ENCODE measurements at places on chromosomes 13 and 19.

DNA sequence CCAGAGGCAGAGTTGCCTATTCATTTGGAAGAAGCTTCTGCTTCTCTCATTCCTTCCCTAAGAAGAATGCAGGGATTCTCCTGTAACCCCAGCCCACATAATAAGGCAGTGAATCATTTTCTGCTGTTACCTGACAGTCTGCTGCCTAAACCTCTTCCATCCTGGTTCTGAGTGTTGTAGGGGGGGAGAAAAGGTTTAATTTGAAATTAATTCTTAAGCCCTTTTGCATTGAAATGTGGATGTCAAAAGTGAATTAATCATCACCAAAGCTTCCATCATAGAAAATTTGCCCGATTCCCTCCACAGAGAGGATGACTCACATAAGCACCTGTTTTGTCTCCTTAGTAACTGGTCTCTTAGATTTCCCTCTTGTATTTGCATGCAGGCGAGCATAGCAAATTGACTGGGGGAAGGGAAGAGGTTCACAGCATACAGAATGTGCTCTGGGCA lies 146.7 kb upstream of the FNDC3A start:
- peak; percentile 17 for DNase-seq

DNA sequence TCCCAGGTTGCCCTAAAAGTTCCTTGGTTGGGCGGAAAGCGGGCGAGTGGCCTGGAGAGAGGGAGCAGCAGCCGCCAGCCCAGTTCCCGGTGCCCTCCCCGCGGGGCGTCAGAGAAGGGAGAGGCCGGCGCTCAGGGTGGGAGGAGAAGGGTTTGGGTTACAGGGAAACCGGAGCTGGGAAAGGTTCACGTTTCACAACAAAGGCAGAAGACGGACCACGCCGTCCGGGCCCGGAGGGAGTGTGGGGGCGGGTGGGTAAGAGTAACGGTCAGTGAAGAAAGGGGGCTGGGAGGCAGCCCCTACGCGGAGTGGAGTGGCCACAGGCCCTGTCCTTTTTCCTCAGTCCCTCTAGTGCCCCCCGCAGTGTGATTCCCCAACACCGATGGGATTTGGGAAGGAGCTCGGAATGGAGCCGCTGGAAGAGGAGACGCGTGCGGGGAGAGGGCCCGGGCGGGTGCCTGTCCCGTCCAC lies 1.6 kb downstream of the SIX5 start:
- DNase-seq: no peak

- no peak for DNase-seq
Observed at GRCh38 chr19:35514282-35514809, 897 bp upstream of the DMKN start.

DNA sequence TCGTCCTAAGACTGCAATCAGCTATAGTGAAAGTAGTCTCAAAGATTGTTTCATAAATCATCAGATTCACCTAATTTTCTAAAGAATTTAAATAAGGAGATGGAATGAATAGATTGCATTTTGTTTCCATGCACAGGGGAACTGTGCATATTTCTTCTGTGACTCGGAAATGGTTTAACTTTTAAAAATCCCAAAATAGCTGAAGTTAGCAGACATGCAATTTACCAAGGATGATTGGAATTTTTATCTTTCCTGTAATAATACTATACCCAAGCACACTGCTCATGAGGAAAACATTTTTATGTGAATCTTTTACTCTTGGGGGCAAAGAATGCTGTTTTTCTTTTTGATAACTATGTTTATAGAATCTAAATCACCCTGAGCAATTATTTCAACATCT lies 15.0 kb upstream of the LMO7 start:
- no peak for DNase-seq

- no peak for DNase-seq
Observed at GRCh38 chr13:110759710-110760109, 46.2 kb downstream of the ING1 start.

DNA sequence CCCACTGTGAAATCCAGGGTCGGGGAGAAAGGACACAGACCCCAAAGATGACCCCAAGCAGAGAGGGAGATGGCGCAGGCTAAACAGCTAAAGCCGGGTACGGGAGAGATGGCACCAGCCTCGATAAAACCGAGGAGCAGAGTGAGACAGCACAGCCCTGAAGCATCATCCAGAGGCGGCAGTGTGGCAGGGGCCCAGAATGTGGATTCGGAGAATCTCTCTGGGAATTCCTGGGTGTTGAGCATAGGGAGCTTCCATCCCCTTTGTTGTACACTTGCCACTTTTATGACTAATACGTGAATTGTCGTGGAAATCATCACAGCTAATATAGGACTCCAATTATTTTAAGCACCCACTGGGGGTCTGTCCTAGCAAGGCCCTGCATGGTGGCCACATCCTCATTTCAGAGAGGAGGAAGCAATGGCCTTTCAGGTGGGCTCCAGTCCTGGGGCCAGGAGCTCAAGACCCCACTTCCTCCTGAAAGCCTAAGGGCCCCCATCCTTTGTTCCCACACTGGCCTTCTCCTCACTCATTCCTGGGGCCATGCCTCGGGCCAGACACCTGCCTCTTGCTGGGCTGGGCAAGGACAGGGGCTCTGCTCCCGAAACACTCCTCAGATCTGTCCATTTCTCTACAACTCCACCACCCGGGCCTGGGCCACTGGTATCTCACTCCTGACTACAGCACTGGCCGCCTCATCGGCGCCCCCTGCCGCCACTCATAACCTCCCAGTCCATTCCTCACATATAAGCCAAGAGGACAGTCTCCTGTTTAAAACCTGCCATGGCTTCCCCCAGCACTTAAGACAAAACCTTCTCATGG lies 29.3 kb upstream of the ATP1A3 start:
- DNase-seq: peak; percentile 24

- DNase-seq: no peak
Observed at GRCh38 chr19:12647047-12647446, 19.5 kb downstream of the MAN2B1 start.

GRCh38 chr13:63307228-63307627 lies 1891.6 kb upstream of the PCDH20 start:
- no peak for DNase-seq

DNA sequence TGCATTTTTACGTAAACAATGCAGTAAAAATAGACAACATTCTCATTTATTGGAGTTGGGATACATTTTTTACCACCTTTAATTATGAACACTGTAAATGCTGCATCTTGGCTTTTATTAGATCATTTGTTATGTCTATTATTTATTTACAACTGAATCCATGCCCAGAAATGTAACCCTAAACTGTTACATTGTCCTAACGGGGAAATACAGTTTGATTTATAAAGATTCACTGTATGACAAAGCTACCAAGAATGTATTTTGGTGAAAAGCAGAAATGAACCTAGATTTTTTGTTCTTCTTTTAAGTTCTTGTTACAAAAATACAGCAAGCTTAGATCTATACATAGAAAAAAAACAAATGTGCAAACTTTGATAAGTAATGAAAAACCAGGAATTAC lies 1.1 kb downstream of the METTL21C start:
- DNase-seq: no peak

DNA sequence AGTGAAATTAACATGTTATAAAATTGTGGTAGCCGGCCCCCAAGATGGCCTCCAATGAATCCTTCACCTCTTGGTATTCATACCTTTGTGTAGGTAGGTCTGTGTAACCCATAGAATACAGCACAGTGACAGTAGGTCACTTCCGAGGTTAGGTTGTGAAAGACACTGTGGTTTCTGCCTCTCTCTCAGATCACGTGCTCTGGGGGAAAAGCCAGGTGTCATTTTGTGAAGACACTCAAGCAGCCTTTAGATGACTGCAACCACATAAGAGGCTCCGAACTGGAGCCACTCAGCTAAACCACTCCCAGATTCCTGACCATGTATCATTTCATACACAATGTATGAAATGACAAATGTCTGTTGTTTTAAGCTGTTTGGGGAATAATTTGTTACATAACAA lies 9.8 kb upstream of the USPL1 start:
- peak; percentile 68 for DNase-seq

- no peak for DNase-seq
Observed at GRCh38 chr13:49649963-49650312, 21.6 kb downstream of the ARL11 start.

DNA sequence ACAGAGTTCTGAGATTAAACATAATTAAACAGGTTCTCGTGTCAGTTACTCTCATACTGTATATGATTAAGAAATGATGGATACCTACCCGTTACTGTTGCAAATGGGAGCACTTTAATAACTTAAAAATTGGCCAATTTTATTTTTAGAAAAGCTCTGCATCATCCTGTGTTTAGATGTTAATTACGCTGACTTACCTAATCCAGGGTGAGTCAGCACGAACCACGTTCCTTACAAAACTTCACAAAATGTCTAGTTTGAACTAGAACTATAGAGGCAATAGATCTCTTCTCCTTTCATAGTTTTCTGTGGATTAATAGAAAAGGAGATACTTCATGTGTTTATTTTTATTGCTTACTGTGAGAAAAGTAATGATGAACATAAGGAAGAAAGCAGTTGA lies 363.9 kb downstream of the MYO16 start:
- no peak for DNase-seq

DNA sequence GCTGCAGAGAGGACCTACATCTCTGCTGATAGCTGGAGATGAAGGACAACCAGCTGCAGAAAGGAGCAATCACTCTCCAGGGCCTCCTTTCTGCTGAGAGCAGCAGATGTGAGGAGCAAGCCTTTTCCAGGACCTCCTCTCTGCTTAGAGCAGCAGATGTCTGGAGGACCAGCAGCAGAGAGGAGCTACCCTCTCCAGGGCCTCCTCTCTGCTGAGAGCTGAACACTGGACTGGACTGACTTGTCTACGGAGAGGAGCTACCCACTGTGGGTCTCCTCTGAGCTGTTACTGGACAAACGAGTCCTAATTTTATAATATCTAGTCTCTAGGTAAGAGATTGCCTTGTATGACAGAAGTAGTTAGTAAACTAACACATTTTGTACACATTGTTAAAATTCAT lies 40.8 kb upstream of the FLT1 start:
- DNase-seq: no peak

GRCh38 chr19:1087813-1088415 lies 7.3 kb downstream of the POLR2E start:
- DNase-seq: no peak

GRCh38 chr13:30804474-30804873 lies 69.1 kb downstream of the ALOX5AP start:
- DNase-seq: no peak

- DNase-seq: no peak
Observed at GRCh38 chr13:114054264-114054663, 78.2 kb downstream of the RASA3 start.

DNA sequence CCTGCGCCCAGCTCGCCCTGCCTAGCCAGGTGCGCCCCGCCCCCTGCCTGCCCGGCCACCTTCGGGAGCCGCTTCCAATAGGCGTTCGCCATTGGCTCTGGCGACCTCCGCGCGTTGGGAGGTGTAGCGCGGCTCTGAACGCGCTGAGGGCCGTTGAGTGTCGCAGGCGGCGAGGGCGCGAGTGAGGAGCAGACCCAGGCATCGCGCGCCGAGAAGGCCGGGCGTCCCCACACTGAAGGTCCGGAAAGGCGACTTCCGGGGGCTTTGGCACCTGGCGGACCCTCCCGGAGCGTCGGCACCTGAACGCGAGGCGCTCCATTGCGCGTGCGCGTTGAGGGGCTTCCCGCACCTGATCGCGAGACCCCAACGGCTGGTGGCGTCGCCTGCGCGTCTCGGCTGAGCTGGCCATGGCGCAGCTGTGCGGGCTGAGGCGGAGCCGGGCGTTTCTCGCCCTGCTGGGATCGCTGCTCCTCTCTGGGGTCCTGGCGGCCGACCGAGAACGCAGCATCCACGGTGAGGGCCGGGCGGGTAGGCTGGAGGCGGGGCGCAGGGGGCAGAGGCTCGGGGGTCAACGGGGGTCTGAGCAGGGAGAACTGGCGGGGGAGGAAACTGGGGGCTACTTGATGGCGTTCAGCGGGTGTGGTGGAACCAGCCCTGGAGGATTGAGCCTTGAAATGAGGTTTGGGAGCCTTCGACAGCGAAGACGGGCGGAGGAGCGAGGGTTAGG lies at the start of gene SPINT2:
SPINT2 (plus strand) TSS at position 88 of the 727 bp plus-strand sequence; CDS start at position 408, 320 bp downstream.
- DNase-seq: peak; percentile 79

- no peak for DNase-seq
Observed at GRCh38 chr19:6005321-6006069, 27.6 kb upstream of the RANBP3 start.

GRCh38 chr19:17861542-17862402 lies 2.1 kb downstream of the RPL18A start:
- DNase-seq: no peak

DNA sequence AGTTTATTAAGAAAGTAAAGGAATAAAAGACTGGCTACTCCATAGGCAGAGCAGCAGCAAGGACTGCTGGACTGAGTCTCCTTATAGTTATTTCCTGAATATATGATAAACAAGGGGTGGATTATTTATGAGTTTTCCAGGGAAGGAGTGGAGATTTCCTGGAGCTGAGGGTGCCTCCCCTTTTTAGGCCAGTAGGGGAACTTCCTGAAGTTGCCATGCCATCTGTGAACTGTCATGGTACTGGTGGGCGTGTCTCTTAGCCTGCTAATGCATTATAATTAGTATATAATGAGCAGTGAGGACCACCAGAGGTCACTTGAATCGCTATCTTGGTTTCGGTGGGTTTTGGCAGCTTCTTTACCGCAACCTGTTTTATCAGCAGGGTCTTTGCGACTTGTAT lies 13.5 kb downstream of the ZSCAN5A start:
- DNase-seq: no peak

- no peak for DNase-seq
Observed at GRCh38 chr19:50535672-50536187, 22.0 kb upstream of the ASPDH start.

DNA sequence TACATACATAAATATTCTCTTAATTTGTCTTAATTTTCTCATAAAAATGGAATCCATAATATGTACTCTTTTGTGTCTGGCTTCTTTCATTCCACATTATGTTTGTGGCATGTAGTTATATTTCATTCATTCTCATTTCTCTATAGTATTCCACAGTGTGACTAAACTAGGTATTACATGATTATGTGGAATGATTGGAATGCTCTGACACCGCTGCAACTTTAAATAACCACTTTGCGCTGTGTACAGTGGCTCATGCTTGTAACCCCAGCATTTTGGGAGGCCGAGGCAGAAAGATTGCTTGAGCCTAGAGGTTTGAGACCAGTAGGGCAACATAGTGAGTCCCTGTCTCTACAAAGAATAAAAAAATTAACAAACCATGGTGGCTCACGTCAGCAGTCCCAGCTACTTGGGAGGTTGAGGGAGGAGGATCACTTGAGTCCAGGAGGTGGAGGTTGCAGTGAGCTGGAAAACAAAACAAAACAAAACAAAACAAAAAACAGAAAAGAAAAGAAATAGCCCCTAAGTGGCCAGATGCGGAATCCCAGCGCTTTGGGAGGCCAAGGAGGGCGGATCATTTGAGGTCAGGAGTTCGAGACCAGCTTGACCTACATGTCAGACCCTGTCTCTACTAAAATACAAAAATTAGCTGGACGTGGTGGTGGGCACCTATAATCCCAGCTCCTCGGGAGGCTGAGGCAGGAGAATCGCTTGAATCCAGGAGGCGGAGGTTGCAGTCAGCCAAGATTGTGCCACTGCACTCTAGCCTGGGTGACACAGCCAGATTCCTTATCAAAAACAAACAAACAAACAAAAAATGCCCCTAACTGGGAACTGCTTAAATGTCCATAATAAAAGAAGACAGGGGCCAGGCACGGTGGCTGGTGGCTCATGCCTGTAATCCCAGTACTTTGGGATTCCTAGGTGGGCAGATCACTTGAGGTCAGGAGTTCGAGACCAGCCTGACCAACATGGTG lies 8.0 kb upstream of the SAE1 start:
- DNase-seq: no peak

Data from stimulated activated naive CD8-positive, alpha-beta T cell treated with anti-CD3 and anti-CD28 coated beads, Interleukin-15, amount 100 ng/mL, for 72 hours (primary cell).